ENCODE measurements at places on chromosomes 11 and 22. TPM values are rescaled to one million over a fixed set of nuclear protein-coding genes. Genes with fewer than 3 reads are reported as not detected.

Gene ARVCF
- 21.9 TPM for total RNA-seq

Gene C11orf65
- total RNA-seq, result 1.1 TPM

Gene TMEM258
- 92.1 TPM for total RNA-seq

Gene RFPL1
- total RNA-seq, result not detected

Gene GDPD4
- not detected for total RNA-seq

Gene IFITM10
- total RNA-seq, result 6.4 TPM

Gene GNG3
- not detected for total RNA-seq

Gene UBQLNL
- total RNA-seq, result 0.69 TPM

Data from kidney (tissue), 22 donors.